Inflammatory macrophage treated with lipopolysaccharide for 1 hour (primary cell): ENCODE measurements at places on chromosomes 12 and 14.

DNA sequence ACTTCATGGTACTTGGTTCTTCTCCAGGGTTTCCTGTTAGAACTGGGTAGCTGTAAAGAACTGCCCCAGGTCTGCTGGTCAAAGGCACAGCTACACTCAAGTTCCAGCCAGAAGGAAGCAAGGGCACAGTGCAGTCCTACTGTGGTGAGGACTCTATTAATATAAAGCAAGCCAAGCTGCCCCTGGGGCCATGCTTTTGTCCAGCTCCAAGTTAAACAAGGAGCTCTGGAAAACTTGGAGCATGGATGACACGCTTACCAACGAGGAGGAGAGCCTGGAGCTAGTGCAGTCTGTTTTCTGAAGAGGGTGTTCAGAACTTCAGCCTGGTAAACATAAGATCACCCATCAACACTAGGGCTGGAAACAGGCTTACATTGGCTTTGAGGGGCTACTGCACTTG is 4.0 kb downstream of the FZD10 start:
- DNase-seq: no peak

DNA sequence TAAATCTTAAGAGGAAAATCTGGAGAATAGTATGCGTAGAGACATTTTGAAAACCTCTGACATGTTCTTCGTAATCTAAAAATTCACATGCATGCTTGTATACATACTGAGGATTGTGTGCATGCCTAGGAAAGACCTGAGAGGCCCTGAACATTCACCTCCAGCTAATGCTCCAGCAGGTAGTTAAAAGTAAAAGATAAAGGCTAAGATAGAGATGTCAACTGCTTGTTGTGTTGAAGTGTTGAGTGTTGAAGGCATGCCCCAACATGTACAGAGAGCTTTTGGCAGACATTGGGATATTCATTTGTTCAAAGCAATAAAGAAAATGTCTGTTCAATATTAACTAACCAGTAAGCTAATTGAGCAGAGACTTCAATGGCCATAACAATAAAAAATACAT is 118.6 kb upstream of the SYT1 start:
- no peak for DNase-seq

DNA sequence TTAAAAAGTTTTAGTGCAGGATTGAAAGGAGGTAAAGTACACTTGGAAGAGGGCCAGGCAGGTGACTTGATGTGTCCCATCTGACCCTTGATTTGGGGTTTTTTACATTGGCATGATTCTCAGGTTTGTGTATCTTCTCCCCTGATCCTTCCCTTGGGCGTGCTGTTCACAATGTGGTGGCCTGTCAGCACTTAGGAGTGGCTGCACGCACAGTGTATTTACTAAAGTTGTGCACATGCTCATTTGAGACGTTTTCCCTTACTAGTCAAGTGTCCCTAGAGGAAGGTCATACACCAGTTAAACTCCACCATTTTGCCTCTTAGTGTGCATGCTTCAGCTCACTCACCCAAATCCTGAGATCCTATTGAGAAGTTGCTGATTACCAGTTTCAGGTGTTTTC is 145.7 kb upstream of the PLEKHA5 start:
- no peak for DNase-seq

- DNase-seq: no peak
Observed at GRCh38 chr12:101919447-101919846, 42.1 kb downstream of the DRAM1 start.

- no peak for DNase-seq
Observed at GRCh38 chr12:24553259-24553658, 395.6 kb downstream of the BCAT1 start.
